Activated T-cell treated with anti-CD3 and anti-CD28 coated beads, Interleukin-2, amount 50 U/mL, for 72 hours (primary cell): ENCODE measurements at places on chromosomes 6 and 20. TPM values are rescaled to one million over a fixed set of nuclear protein-coding genes. Genes with fewer than 3 reads are reported as not detected.

- peaks cover 2% of the 10 kb centered on the region for H3K36me3 ChIP-seq
- H3K4me3 ChIP-seq: no peak overlapping the region
- no peak for DNase-seq
These were observed 17.6 kb downstream of the EEF1A1 start for GRCh38 chr6:73503027-73503772.

DNA sequence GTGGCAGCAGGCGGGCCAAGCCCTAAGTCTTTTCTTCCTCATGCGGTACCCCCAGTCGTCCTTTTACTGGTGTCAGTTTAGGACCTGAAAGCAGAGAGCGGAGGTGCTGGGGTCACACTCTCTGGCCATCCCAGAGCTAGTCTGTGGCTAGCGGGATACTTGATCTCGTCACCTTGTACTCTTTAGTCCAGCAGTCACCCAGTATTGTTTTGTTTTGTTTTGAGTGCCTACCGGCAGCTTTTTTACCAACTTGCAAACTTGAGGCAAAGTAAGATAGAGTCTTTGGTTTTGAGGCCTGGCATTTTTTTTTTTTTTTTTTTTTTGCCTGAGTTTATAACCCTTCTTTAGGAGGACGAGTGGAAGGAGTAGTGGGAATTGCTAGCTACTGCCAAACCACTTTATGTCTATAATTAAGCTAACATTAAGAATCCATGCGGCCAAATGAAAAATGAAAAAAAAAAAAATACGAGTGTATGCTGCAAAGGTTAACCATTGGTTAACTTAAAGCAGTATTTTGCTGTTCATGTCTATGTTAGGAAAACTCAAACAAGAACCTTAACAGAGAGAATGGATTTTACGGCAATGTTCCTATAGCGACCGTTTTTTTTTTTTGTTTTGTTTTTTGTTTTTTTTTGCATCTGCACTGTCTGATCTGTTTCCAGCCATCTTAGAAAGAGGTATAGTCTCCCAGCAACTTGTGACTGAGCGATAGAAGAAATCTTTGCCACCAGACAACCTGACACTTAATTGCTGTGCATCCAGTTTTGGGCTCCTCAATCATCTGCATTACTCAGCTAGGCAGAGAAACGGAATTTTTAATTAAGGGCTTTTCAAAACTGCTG is 56.9 kb downstream of the FAM217A start:
- H3K4me3 ChIP-seq: peak overlapping the region; percentile 88
- peaks cover 10% of the 10 kb centered on the region for H3K36me3 ChIP-seq
- no peaks in the 10 kb centered on the region for H3K27me3 ChIP-seq

GRCh38 chr6:72401865-72402264 is 220.0 kb upstream of the KCNQ5 start:
- H3K27ac ChIP-seq: no peak overlapping the region
- no peaks in the 10 kb centered on the region for H3K4me1 ChIP-seq
- DNase-seq: no peak
- no peaks in the 10 kb centered on the region for H3K36me3 ChIP-seq

DNA sequence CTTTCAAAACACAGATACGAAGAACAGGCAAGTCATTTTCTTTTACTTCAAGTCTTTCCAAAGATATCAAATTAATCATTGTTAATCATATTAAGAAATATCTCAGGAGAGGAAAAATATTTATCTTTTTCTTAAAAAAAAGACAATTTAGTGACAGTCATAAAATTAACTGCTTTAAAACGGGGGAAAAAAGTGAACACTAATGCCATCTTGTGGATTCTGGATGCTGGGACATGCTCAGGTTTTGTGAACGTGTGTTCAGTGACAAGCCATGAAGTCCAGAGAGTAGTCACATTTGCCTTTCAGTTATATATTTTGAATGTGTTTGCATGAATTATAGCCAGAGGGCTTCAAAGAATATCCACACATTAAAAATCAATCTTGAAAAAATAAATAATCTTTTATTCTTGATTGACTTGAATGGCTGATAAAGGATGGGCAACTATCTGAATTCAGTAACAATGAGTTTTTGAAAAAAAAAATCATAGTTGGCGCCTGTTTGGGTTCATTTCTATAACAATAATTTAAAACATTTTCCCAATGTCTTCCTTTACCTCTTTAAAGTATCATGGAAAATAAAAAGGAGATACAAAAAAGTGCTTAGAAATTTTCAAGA is 74.7 kb upstream of the NOX3 start:
- H3K27ac ChIP-seq: no peak overlapping the region
- peak; percentile 5 for DNase-seq
- H3K36me3 ChIP-seq: peaks cover 4% of the 10 kb centered on the region

The TM9SF4 gene
- total RNA-seq: 56.7 TPM

The BTBD9 gene
- total RNA-seq: 19.8 TPM

- no peak overlapping the region for H3K4me3 ChIP-seq
- no peaks in the 10 kb centered on the region for H3K27me3 ChIP-seq
- no peaks in the 10 kb centered on the region for H3K36me3 ChIP-seq
- no peak for DNase-seq
These were observed 1058.6 kb upstream of the FLRT3 start for GRCh38 chr20:15396026-15396425.

The SLCO4A1 gene
- 34.6 TPM for total RNA-seq
